ENCODE measurements at places on chromosomes 7 and 10.

DNA sequence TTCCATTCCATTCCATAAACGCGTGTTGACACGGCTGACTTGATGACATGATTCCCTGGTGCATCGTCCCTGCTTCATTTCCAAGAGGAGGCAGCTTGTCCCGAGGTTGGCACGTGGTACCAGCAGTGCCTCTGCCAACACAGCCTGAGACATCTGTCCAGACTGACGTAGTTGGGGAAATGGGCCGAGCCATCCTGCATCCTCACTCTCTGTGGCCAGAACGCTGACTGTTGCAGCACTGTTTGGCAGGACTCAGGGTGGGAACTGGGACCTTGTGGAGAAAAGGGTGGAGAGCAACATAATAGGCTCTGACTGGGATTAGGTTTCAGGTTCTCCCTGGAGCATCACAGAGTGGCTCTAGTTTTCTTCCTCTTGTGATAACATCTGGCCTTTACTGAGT is 118.6 kb upstream of the BTBD16 start:
- DNase-seq, result no peak

GRCh38 chr10:93412801-93413200 is 69.3 kb downstream of the MYOF start:
- no peak for DNase-seq

GRCh38 chr7:151168003-151168786 is 701 bp upstream of the GBX1 start:
- DNase-seq, result no peak

- DNase-seq, result no peak
Observed at GRCh38 chr7:125326666-125327255, 397.1 kb upstream of the POT1 start.

DNA sequence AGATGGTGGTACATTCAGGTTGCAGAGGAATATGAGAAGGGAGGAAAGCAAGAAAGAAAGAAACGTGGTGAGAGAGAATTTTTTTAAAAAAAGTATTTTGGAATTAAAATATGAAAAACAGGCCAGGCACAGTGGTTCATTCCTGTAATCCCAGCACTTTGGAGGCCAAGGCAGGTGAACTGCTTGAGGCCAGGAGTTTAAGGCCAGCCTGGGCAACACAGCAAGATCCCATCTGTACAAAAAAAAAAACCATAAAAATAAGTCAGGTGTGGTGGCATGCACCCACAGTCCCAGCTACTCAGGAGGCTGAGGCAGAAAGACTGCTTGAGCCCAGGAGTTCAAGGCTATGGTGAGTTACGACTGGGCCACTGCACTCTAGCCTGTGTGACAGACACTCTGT is 112.1 kb downstream of the PARD3 start:
- no peak for DNase-seq

DNA sequence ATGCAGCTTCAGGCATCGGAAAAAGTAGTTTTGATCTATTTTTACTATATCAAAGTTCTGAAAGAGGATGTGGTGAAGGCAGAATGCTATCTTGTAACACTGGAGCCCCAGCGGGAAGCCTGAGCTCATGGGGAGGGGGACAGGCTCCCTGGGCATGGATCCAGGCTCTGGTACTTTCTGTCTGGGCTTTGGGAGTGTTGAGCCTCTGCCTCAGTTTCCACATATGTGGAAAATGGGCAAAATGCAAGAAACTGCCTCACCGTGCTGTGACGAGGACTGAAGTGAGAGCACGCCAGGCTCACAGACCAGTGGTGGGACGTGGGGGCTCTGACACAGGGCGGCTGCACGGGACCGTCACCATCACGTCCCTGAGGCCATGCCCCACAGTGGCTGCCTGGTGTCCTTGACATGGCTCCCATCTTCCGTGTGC is 182.9 kb upstream of the SHH start:
- no peak for DNase-seq

GRCh38 chr7:361680-362401 is 71.9 kb downstream of the FOXL3 start:
- no peak for DNase-seq

- peak; percentile 61 for DNase-seq
Observed at GRCh38 chr7:47254081-47254977, 327.6 kb downstream of the TNS3 start.
